Stimulated activated CD4-positive, alpha-beta T cell treated with anti-CD3 and anti-CD28 coated beads, Interleukin-15, amount 100 ng/mL, for 48 hours (primary cell): ENCODE measurements at places on chromosomes 6 and 20.

- no peak for DNase-seq
Observed at GRCh38 chr6:7016226-7016625, 91.5 kb upstream of the RREB1 start.

GRCh38 chr6:25405442-25405841, 126.3 kb downstream of the CARMIL1 start:
- DNase-seq = no peak

- DNase-seq = no peak
Observed at GRCh38 chr6:36845233-36845632, 6.0 kb upstream of the CPNE5 start.

GRCh38 chr20:40442181-40442963, 246.7 kb downstream of the MAFB start:
- no peak for DNase-seq

GRCh38 chr6:149963462-149964307, at the start of gene ULBP1:
ULBP1 (plus strand) TSS chr6:149963943; CDS start chr6:149964050, 107 bp downstream.
- peak; percentile 69 for DNase-seq

DNA sequence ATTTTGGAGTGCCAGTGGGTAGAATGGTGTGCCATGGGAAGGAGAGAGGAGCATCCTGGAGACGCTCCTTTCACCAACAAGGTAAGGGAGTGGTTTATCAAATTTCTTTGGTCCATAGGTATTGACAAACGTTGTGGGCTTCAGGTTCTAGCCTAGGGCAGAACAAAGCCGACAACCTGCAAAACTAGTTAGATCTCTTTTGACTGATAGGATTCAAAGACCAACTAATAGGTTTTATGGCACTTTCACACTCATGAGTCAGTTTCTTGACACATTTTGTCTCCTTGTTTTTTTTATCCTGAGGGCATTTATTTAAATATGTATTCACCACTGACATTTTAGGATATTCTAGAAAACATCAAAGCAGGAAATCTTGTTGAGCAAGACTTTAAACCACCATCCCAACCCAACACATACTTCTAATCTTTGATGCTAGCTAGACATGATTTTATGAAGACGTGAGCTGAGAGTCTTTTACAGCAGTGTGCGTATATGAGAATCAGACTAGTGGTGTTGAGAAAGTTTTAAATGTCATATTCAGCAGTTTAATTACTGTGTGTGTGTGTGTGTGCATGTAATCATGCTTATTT, 370.4 kb upstream of the HSF2 start:
- no peak for DNase-seq

GRCh38 chr6:37479266-37479854, 20.3 kb downstream of the CCDC167 start:
- no peak for DNase-seq

GRCh38 chr6:2839195-2839981, 2.3 kb downstream of the SERPINB1 start:
- DNase-seq = no peak

DNA sequence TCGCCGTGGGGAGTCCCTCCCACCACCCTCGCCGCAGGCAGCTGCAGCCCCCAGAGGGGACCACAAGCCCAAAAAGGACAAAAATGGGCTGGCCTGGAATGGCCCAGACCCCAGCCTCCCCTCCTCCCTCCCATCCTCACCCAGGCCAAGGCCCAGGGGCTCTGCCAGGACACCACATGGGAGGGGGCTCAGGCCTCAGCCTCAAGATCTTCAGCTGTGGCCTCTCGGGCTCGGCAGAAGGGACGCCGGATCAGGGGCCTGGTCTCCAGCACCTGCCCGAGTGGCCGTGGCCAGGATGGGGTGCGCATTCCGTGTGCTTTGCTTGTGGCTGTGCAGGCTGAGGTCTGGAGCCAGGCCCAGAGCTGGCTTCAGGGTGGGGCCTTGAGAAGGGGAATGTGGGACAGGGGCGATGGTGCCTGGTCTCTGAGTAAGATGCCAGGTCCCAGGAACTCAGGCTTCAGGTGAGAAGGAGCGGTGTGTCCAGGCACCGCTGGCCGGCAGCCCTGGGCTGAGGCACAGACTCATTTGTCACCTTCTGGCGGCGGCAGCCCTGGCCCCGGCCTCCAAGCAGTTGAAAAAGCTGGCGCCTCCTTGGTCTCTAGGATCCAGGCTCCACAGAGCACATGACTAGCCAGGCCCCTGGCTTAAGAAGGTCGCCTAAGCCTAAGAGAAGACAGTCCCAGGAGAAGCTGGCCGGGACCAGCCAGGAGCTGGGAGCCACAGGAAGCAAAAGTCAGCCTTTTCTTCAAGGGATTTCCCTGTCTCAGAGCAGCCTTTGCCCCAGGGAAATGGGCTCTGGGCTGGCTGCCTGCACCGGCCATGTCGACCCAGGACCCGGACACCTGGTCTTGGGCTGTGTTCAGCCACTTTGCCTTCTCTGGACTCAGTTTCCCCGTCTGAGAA, 35.2 kb upstream of the MRGBP start:
- DNase-seq = no peak

DNA sequence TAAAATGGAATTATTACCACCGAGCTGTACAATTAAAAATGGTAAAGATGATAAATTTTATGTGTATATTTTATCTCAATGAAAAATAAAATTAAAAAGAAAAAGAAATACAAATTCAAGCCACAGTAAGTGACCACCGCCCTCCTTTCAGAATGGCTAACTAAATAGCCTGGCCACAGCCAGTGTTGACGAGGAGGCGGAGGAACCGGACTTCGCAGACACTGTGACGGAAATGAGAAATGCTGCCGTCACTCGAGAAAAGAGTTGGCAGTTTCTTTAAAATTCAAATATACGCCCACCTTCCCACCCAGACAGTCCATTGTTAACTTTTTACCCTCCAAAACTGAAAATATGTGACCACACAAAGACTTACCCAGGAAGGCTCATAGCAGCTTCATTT, 50.0 kb downstream of the FOXF2 start:
- DNase-seq = no peak

GRCh38 chr6:164924674-164925073, 384.7 kb downstream of the C6orf118 start:
- DNase-seq = no peak

- no peak for DNase-seq
Observed at GRCh38 chr20:12528591-12529041, 480.2 kb upstream of the SPTLC3 start.

DNA sequence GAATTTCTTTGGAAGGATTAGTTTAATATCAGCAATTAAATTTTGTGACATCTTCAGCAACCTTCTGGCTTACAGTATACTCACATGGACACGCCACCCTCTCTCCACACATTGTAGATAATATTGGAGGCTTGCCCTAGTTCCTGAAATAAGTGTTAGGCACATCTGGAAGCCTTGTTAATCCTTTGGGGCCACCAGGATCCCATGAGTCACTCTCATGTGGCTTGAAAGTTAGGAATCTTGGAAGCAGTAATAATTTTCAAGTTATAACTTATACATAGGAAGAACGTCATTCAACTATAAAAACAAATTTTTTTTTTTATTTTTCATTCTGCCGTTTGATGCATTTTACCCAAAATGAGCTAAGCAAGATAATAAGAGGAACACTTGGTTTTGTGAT, 20.5 kb downstream of the LAMA4 start:
- DNase-seq = no peak

GRCh38 chr6:16145038-16145437, 16.2 kb downstream of the MYLIP start:
- no peak for DNase-seq

DNA sequence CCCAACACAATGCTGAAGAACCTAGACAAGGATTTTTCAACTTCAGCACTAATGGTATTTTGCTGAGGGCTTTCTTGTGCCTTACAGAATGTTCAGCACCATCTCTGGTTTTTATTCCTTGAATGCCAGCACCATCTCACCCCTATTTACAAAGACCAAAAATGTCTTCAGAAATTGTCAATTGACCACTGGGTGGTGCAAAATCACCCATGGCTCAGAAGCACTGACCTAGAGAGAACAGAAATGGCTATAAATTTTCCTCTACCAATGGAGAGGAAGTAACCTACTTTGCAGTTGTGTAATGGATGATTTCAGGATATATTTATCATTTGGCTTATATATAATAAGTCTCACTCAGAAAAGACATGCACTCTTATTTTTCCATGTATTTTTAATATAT, 431.0 kb upstream of the IRAK1BP1 start:
- DNase-seq = no peak

- no peak for DNase-seq
Observed at GRCh38 chr6:31332637-31333602, 24.1 kb downstream of the HLA-B start.

DNA sequence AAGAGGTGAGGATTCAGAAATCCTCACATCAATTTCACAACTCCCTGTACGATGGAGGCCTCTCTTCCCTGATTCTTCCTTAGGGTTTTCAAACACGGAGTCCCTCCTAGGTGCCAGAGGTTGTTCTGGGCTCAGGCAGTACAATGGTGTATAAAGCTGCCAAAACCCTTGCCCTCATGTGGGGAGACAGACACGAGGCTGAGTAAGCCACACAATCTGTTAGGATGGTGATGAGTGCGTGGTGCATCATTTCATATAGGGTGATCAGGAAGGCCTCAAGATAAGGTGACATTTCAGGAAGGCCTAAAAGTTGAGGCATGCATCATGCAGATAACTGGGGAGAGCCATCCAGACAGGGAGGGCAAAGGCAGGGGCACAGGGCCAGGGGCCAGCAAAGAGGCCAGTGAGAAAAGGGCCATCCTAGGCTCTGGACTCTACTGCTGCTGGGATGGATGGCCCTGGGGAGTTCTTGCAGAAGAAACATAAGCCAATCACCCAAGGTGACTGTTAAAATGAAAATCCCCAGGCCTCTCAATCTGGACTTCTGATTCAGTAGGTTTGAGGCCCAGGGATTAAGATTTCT, 186.5 kb downstream of the PRKN start:
- no peak for DNase-seq

GRCh38 chr6:157246048-157246630, 77.2 kb downstream of the TMEM242 start:
- DNase-seq = no peak

DNA sequence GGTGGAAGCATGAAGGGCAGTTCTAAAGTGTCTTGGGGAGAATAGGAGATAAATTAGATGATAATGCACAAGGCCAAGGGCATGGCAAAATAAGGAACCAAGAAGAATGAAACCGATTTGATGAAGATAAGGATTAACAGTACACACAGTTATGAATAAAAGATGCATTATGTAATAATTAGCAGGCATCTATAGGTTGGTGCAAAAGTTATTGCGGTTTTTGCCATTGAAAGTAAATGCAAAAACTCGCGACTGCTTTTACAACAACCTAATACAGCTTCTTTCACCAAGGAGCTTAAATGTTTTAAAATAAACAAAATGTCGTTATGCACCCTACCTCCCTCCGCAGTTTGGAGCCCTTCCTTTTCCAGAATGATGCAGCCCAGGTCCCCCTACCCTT, 29.0 kb downstream of the MAS1 start:
- DNase-seq = no peak

GRCh38 chr6:610882-611281, 46.0 kb downstream of the HUS1B start:
- no peak for DNase-seq

DNA sequence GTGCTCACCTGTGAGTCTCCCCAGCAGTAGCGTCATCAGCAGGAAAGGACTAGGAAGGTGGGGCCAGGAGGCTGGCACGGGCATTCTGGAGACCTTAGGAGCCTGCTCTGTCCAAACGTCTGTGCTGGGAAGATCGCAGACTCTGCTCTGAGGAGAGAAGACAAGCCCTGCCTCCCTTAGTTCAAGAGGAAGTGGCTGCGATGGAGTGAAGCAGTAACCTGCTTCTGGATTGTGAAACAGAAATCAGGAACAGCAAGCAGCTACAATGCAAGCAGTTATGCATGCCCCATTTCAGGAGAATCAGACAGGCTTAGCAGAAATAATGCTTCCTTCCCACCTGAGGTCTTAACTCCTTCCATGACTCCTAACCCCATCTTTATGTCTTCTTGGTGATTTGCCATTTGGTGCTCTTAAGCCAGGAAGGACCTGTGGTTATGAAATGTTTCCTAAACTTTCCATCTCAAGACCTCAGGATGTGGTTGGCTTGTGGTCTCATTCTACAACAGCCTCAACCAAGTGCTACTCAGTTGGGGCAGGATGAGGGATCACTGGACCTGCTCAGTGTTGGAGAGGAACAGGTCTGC, at the start of gene SIRPB1:
SIRPB1 (minus strand) TSS at position 149 of the 584 bp plus-strand sequence; CDS start at position 84, 65 bp downstream.
- no peak for DNase-seq

DNA sequence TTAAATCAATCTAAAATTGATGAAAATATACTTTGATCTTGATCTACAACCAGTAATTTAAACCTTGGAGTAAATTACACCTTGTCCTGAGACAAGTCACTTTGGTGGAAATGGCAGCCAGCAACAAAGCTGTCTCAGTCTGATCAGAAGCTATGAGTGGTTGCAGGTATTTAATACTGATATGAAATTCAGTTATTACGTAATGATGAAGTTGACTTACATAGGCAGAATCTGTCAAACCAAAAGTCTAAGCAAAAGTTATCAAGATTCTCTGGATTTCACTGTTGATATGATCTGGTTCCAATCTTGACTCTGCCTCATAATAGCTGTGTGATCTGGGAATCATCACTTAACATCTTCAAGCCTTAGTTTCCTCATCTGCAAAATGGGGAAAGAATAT, 27.6 kb upstream of the GSTA5 start:
- no peak for DNase-seq

GRCh38 chr6:108080010-108080780, 5.7 kb upstream of the OSTM1 start:
- DNase-seq = no peak

DNA sequence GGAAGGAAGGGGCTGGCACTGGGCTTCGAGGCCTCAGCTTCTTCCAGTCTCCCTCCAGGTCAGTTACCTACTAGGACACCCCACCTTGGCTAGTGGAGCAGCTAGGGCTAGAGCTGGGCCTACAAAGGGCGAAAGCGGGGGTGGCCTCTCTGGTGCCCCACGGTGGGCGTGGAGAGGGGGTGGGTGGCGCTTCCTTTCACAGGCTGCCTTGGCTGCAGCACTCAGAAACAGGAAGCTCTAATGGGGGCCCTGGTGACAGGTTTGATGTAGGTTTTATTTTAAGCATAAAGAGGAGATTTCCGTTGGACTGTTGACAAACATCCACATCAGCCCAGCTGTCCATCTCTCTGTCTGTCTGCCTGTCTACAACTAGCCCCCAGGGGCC, 13.4 kb downstream of the FAM110A start:
- DNase-seq = no peak

DNA sequence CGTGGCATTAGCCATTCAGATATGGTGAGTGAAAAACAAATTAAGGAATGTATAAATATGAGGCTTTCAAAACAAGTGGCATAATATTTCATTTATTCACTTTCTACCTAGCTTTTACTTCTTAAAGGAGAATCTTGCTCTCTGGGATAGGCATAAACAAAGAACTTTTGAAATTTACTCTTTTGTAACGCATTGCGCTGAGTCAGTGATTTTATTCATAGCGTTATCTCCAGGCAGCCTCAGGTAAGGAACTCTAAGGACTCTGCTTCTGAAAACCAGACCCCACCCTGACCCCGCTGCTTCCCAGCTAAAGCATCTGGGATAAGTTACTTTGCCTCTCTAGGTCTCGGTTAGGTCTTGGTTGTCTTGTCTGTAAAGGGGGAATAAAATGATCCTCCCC, 234.7 kb downstream of the MYLK4 start:
- no peak for DNase-seq

- no peak for DNase-seq
Observed at GRCh38 chr6:19719691-19720128, 117.5 kb upstream of the ID4 start.

- no peak for DNase-seq
Observed at GRCh38 chr6:26126394-26127235, 39.4 kb downstream of the HFE start.

- no peak for DNase-seq
Observed at GRCh38 chr6:13250703-13251102, 77.6 kb downstream of the TBC1D7 start.
